ENCODE measurements at places on chromosomes 3 and 15. TPM values are rescaled to one million over a fixed set of nuclear protein-coding genes. Genes with fewer than 3 reads are reported as not detected.

DNA sequence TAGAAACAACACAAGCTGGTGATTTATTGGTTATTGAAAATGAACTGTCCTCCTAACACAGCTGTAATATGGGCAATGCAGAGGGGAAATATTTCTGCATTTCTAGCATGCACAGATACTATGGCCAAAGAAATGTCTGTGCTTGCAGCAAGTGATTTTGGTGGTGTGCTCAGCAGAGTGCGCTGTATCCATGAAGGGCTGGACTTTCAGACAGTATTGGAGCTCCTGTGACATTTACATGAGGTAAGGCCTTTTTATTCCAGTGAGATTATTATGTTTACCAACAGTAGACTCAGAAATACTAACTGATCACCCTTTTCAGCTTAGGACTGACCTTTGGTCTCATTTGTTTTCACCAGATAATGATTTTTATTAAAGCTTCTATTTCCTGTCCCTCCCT is 1302.6 kb upstream of the EPHA6 start:
- DNase-seq, result no peak

- no peak for DNase-seq
Measured at GRCh38 chr15:101070502-101071273, 151.5 kb downstream of the LRRK1 start.

GRCh38 chr3:171088964-171089754 is 62.6 kb upstream of the SLC2A2 start:
- no peak for DNase-seq

- DNase-seq, result no peak
Measured at GRCh38 chr15:43851251-43851650, 24.4 kb downstream of the WDR76 start.

The ADAMTS7 gene
- 0.61 TPM for polyA plus RNA-seq

GRCh38 chr15:91521996-91522395 is 331.5 kb upstream of the SLCO3A1 start:
- no peak for DNase-seq

The FETUB gene
- polyA plus RNA-seq, result not detected

DNA sequence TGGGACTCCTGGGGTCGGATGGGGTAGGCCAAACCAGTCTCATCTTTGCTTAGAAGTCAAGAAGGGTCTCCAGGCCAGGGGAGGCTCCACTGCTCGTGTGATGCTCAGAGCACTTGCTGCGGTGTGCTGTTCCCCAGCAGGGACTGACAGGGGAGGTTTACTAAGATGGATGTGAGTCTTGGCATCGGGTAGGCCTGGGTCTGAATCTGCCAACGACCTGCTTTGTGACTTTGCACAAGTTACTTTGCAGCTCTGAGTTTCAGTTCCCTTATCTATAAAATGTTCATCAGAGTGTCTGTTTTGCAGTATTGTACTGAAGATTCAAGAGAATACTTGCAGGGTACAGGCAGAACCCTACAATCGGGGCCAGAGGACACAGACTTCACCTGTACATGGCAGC is 17.3 kb upstream of the CDCP1 start:
- no peak for DNase-seq

- DNase-seq, result peak; percentile 59
Measured at GRCh38 chr15:61227950-61228936, 859 bp downstream of the RORA start.

- DNase-seq, result no peak
Measured at GRCh38 chr3:187777331-187777941, 32.2 kb upstream of the BCL6 start.

DNA sequence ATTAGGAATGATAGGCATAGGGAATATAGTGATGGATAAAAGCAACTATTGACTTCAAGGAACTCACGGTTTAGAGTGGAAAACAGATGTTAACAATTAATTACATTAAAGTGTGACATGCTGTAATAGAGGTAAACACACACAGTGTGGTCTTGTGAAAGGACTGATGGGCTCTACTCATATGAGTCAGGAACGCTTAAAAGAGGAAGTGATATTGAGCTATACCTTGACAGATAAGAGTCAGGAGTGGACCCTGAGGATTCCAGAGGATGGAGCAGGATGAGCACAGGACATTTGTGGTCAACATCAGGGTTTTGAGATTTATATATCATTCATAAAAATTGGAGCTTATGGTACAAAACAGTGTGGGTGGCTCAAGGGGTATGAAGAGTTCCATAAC is 11.0 kb downstream of the EXOG start:
- no peak for DNase-seq

DNA sequence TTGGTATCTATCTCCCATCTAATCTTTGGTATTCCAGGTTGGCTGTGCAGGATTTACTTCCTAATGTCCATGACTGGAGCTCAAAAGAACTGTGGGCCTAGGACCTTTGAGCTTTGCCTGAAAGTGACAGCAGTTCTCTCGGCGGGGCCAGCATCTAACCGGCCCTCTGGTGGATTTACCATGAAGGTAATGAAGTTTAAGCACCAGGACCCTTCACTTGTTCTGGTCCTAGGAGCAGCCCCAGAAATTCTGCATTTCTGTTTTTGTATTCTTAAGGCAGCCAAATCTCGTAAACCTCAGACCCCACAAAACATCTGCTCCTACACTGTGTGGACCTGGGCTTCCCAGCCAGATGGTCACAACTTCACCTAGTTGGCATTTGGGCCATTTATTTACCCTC is 13.0 kb downstream of the CALML4 start:
- no peak for DNase-seq

GRCh38 chr3:182182531-182182968 is 470.8 kb downstream of the SOX2 start:
- no peak for DNase-seq
